Stimulated activated CD4-positive, alpha-beta T cell treated with anti-CD3 and anti-CD28 coated beads, Interleukin-2, amount 100 ng/mL, for 48 hours (primary cell): ENCODE measurements at places on chromosomes 12 and 14.

- DNase-seq = no peak
These were observed 90.1 kb upstream of the HMGA2 start for GRCh38 chr12:65734226-65734625.

- DNase-seq = no peak
These were observed 2.0 kb upstream of the PLXNC1 start for GRCh38 chr12:94146166-94146936.

DNA sequence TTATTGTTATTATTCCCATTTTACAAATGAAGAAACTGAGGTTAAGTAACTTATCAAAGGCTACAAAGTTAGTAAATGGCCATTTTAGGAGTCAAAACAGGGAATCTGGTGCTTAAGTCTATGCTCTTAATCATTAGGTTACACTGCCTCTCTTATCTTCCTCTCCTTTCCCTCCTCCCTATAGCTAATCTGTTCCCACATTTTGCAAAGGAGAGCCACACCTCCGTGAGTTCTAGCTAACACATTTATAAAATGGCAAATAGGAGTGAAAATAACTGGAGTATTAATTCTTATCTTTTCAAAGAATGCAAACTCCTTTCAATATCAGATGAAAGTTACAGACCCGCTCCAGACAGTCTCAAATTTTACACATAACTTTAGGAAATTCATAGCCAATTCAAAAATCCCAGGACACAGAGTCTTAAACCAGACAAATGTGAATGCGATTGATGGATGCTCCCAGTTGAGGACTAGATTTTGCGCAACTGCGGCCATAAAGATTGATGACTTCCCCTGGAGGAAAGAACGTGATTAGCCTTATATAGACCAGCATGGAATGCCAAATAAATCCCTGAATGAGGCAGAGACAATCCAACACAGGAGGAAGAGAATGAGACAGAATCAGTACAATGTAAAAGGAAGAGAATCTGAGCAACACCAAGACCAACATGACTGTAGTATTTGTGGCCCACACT lies 225.0 kb upstream of the ARID2 start:
- no peak for DNase-seq

DNA sequence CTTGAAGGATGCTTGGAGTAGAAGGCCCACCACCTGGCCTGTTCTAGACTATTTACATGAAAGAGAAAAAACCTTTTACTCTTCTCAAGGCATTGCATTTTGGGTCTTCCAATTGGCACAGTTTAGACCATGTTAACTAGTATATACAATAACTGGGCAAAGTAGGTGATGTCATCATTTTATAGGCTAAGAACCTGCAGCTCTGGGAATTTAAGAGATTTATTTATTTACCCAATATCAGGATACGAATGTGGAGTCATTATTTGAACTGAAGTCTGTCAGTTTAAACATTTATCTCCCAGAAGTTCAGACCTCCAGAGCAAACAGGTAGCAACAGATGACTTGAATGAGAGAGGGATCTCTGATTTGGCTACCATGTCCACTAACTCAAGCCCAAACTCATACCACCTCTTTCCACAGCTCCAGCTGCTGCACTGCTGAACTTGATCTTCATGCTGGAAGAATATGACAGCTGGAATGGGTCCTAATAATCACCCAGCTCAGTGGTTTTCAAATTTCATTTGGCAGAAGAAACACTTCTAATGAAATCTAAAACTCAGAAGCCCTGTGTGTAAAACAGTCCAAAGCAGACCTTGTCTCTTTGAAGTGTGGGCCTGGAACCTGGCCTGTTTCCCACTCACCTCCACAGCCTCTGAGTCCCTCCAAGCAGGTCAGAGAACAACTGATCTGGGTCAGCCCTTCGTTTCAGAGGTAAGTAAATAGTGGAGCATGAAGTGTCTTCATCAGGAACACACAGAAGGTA lies 179.2 kb downstream of the EMP1 start:
- DNase-seq = no peak

DNA sequence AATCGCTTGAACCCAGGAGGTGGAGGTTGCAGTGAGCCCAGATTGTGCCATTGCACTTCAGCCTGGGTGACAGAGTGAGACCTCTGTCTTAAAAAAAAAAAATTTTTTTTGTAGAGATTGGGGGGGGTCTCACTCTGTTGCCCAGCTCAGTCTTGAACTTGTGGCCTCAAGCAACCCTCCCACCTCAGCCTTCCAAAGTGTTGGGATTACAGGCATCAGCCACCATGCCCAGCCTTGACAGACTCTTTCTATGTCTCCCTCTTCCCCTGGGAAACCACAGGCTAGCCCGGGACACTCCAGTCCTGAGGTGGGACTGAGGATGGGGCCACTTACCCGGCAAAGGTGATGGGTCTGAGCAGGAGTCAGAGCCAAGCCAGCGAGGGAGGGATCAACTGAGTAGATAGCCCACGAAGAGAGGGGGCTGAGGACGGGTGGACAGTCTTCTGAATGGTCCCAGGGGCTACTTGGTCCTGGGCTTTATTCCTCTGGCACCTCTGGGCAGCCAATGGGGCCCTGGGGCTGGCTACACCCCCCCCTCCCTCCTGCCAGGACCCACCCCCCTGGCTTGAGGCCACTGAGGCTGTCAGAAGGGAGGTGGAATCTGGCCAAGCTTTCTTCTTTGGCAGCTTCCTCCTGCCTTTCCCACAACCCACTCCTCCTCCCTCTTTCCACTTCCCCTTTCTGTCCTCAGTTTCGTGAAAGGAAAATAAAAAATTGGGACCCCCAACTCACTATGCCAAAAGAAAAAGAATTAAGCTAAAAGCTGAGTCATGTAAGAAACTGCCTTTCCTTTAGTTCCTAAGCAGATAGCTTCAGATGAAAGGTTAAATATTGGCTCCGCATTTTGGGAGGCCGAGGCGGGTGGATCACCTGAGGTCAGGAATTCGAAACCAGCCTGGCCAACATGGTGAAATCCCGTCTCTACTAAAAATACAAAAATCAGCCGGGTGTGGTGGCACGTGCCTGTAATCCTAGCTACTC lies at the start of gene SDS:
Gene SDS, minus strand, starts transcription at position 453 of the 981 bp plus-strand sequence. CDS start 4,179 bp downstream, outside the sequence.
- no peak for DNase-seq

GRCh38 chr14:47240748-47241437 lies 434.5 kb downstream of the MDGA2 start:
- no peak for DNase-seq

GRCh38 chr12:830111-830867 lies 77.9 kb downstream of the WNK1 start:
- DNase-seq = no peak

DNA sequence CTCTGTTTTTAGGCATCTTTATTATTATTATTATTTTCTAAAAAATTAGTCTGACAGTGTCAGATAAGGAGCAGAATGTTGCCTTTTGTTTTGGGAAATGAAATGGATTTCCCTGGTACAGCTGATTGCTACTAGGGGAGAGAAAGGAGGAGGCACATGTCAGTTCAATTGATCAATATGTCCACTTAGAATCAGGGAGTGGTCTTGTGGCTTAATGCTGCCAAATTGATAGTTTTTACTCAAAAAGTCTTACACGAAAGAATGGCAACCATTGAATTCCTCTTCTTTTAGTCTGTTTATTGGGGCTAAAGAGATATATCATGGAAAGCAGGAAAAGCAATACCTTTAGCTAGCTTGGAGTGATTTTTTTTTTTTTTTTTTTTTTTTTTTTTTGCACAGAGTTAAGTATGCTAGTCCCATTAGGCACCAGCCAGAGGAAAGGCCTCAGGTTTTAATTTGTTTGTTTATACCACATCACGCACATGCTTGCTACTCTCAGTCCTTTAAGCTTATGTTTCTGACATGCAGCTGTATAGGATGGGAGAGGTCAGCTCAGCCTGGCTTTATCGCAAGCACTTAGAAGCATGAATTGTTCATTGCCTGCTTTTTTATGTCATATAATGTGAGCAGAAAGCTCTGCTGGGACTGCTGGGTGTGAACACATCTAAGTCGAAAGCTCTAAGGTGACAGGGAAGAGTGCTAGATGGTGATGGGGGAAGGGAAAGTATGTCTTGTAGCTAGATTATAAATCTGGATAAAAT lies 1.4 kb downstream of the AKAP6 start:
- no peak for DNase-seq
